ENCODE measurements at places on chromosomes 1 and 21. TPM values are rescaled to one million over a fixed set of nuclear protein-coding genes. Genes with fewer than 3 reads are reported as not detected.

DNA sequence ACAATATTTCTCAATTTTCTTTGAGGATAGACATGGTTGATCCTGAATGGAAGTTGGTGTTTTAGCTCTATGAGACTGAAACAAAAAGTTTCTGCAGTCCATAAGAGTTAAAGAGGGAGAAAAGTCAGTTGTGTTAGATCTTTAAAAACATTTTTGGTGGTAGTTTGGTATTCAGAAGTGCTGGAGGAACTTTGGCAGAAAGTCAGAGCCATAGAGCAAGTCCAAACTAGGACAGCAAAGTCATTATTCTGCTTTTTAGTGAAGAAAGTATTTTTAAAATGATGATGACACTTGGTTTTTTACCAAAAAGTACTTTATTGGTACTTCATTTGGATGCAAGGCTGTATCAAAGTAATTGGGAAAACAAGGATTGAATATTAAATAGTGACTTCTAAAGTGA lies 41.8 kb downstream of the FNBP1L start:
- peaks cover 2% of the 10 kb centered on the region for H3K36me3 ChIP-seq
- no peak overlapping the region for H3K4me3 ChIP-seq
- no peak for DNase-seq
- H3K27ac ChIP-seq = no peak overlapping the region

Gene LDLRAD1
- not detected for total RNA-seq

DNA sequence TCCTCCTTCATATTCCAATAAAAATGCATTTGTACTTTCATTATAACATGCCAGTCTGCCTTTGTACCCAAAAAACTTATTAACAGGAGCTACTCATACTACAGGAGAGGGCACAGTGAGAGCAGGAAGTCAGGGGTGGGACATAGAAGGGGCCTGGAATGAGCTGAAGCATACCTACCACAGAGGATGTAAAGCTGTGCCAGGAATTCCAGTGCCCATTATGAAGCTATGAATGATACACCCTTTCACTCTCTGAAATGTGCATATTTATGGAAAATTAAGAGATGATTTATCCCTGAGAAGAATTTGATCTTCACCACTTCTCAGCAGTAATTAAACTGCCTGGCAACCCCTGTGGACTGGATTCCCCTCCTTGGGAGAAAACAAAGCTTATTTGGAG lies 65.8 kb downstream of the ATP5PO start:
- H3K4me3 ChIP-seq = no peak overlapping the region
- no peak overlapping the region for H3K27ac ChIP-seq
- no peaks in the 10 kb centered on the region for H3K27me3 ChIP-seq
- no peak for DNase-seq
- peaks cover 5% of the 10 kb centered on the region for H3K36me3 ChIP-seq

DNA sequence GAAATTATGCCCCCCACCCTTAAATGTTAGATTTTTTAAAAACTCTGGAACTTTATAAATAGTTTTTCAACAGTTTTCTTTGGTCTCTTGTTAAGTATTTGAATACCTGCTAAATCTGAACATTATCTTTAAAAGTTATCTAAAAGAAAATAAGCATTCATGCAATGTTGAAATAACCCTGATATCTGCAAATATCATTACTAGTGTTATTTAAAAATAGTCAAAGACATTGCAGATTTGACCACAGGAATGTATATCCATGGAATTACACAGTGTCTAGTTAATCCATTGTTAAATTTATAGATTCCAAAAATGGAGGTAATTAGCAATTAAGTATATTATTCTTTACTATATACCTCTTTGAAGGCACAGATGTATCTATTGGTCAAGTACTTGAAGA lies 42.0 kb downstream of the PRRX1 start:
- H3K4me1 ChIP-seq = peaks cover 88% of the 10 kb centered on the region
- no peak for DNase-seq
- H3K27me3 ChIP-seq = no peaks in the 10 kb centered on the region

DNA sequence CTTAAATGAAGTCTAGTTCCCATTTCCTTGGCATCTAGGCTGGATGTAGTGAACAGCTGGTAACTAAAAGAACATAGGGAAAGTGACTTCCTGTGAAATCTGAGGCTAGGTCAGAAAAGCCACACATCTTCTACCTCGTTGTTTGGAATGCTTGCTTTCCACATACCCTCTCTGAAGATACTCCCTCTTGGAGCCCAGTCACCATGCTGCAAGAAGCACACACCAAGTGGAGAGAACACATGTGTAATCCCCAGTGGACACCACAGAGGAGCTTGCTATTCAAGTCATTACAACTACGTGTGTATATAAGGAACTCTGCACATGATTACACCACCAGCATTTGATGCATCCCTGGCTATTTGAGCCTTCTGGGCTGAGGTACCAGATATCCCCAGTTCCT lies 125.9 kb downstream of the RGS21 start:
- no peak overlapping the region for H3K27ac ChIP-seq
- no peak overlapping the region for H3K4me3 ChIP-seq
- peaks cover 35% of the 10 kb centered on the region for H3K4me1 ChIP-seq
- H3K36me3 ChIP-seq = no peaks in the 10 kb centered on the region
- no peak for DNase-seq
- H3K27me3 ChIP-seq = no peaks in the 10 kb centered on the region

Data from osteocyte (in vitro differentiated cells).